ENCODE measurements at places on chromosomes 12 and 14.

DNA sequence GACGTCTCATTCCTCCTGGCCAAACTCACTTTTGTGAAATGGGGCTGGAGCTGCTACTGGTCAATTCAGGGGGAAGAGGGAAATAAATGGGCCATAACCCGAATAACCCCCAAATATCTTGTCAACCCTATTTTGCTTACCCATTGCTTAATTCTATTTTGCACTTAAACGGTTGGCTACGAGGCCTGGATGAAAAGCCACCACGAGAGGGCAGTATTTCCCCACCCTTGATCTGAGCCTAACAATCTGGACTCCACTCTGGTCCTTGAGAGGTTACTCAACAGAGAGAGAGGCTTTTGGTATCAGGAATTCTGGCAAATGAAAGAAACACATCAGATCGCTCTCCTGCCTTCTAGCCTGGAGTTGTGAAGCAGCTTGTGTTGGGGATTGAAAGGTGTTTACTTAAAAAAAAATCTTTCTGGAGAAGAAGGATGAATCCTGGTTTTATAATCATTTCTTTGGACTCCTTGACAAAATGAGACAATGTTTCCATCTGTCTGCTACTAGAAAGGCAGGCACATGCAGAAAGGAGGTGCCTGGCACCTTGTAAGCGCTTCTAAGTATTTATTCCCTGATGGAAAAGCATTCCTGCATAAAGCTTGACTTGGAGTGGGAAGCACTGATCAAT, 22.4 kb upstream of the FBXO21 start:
- DNase-seq = peak; percentile 86

GRCh38 chr12:4216187-4216927, 57.2 kb upstream of the CCND2 start:
- no peak for DNase-seq

DNA sequence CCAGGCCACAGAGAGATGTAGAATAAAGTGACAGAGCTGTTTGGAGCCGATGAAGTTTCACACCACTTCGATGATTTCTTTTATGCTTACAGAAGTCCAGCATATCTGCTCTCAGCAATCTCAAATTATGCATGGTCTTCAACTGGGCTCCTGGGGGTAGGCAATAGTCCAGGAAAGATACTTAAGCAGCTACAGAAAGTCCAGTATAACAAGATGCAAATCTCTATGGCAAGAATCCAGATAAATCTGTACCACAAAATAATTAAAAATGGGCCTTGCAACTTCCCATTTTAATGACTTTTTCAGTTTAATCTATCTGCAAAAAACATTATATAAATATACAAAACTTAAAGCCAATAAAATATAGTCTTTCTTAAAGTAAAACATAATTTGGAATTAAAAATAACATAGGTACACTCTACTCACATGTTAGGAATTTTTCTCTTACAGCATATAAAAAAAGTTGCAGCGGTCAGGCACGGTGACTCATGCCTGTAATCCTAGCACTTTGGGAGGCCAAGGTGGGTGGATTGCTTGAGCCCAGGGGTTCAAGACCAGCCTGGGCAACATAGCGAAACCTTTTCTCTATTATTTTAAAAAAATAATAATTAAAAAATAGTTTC, 20.5 kb upstream of the RAD51AP1 start:
- no peak for DNase-seq

DNA sequence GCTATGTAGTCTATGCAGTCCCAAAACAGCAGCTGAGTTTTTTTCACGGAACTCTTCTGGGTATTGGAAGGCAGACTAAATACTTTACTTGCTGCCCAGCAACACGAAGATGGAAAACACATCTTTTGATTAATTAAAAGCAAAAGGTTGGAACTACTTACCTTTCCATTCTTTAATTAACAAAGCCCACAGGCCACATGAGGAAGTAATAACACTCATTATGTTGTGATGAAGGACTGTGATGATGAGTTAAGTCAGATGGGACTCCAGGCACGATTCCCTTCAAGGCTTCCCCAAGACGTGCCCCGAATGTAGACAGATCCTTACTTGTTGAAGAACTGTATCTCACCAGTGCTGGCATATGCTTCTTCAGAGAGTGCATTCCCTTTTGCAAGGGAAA, 129.0 kb downstream of the WIF1 start:
- DNase-seq = no peak

GRCh38 chr14:48582938-48583337, 907.5 kb upstream of the MDGA2 start:
- DNase-seq = no peak

DNA sequence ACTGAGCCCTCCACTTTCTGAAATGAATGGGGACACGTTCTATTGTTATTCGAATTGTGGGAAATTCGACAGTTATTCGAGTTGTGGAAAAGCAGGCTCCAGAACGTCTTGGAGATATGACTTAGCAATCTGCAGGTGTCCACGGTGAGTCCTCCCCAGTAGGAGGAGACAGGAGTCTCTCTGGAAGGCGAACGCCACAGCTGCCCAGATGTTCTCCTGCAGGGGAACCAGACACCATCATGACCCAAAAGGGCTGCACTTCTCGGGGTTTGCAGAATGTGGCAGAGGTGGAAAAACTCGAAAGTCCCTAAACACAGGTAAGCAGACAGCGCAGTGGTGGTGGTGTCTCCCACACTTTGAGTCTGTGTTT, 363.6 kb upstream of the SFSWAP start:
- no peak for DNase-seq

GRCh38 chr14:44383636-44384035, 123.4 kb downstream of the FSCB start:
- DNase-seq = no peak
